NCI-H2081 treated with DMSO at 0.1 percent for 48 hours (cell line): ENCODE measurements at places on chromosomes 6 and 20.

DNA sequence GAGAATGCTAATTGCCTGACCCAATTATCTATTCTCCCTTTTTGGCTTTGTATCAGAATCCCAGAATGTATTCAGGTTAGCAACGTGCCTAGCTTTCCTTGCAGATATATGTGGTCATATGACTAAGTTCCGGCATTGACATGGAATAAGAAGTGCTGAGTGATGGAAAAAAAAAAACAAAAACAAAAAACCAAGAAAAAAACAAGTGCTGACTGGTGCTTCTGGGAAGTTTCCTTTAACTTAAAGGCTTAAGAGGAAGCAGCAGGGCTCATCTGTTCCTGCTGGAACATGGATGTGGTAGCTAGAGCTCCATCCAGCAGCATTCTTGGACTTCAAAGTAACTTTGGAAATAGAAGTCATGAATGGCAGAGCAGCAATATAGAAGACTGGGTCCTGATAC, 10.4 kb upstream of the RPF2 start:
- no peak for DNase-seq

DNA sequence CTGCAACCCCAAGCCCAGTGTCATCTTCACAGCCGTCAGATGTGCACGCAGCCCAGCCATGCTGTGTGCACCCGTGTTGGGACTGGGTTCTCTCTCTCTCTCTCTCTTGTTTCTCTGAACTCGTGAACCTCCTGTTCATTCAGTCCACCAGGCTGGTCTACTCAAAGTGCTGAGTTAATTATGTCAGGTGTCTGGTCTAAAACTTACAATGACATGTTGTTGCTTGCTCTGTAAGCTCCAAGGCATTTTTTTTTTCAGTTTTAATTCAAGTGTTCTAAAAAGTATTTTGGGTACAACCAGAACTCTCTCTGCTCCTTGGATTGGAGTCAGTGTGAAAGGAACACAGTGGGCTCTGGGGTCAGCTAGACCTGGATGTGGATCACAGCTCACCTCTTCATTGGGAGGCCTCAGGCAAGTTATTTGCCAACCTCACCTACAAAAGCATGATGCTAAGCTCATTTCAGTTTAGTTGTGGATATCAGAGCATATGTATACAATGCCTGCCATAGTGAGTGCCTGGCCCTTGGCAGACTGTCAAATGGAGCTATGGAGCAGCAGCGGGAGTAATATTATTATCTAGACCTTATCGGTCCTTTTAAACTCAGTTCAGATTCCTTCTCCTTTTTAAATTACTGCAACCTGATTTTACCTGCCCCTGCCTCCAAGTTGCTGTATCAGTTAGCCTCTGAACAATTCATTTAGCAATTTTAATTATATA, 59.5 kb downstream of the PLEKHG1 start:
- DNase-seq, result no peak

DNA sequence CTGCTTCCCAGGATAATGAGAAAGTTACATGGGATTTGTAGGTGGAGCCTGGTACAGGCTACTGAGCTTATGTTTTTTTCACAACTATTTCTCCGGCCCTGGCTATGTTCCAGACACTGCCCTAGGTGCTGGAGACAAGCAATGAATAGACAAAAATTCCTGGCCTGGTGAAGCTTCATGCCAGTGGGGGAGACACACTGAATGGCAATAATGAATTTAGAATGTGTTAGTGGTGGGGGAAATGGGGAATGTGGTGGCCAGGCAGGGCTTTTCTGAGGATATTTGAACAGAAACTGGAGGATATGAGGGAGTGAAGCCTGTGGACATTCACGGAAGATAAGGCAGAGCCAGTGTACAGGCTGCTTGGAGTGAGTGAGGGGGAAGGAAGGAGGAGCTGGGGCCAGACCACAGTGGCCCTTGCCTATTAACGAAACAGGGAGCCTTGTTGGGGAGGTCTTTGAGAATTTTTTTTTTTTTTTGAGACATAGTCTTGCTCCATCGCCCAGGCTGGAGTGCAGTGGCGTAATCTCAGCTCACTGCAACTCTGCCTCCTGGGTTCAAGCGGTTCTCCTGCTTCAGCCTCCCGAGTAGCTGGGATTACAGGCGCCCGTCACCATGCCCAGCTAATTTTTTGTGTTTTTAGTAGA, 6.6 kb downstream of the FOXS1 start:
- no peak for DNase-seq

DNA sequence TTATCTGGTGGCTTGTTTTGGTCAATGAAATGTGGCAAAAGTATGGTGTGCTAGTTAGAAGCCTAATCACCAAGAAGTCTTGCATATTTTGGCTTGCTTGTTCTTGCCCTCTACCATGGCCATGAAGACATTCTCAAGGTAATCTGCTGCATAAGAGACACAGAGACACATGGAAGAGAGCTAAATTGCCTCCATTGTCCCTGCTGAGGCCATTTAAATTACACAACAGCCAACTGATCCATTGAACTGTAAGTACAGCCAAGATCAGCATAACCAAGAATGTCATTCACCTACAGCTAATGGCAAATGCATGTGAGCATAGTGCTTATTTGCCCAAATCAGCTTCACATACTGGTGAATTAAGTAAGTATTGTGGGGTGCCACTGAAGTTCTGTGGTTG, 603.8 kb downstream of the FRK start:
- no peak for DNase-seq

DNA sequence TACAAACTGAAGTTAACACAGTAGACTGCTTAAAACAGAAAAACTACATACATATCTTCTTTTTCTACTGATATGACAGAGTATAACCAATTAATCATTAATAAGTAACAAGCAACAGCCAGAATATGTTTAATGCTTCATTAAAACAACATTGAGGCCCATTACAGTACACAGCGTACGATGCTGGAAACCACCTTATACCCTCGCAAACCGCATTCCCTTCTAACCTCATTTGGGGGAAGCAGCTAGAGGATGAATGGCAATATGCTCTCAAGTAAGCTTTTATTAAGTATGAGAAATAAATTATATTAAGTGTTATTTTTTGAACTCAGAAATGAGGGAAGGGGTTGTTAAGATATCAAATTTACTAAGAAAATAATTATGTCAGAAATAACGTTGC, 142.4 kb downstream of the GMDS start:
- no peak for DNase-seq

- DNase-seq, result no peak
These were observed 375.8 kb downstream of the THBS2 start for GRCh38 chr6:168877821-168878282.

- no peak for DNase-seq
These were observed 58.1 kb upstream of the SNRPB2 start for GRCh38 chr20:16671753-16672152.

- no peak for DNase-seq
These were observed 10.1 kb upstream of the NHSL1 start for GRCh38 chr6:138509371-138509770.

- DNase-seq, result no peak
These were observed 98.2 kb downstream of the SMOC2 start for GRCh38 chr6:168538892-168539811.

- no peak for DNase-seq
These were observed 275.7 kb downstream of the PAX1 start for GRCh38 chr20:21981179-21981578.

- no peak for DNase-seq
These were observed 1.3 kb upstream of the NDUFAF4 start for GRCh38 chr6:96899019-96899418.

- no peak for DNase-seq
These were observed 13.3 kb upstream of the RIPOR2 start for GRCh38 chr6:24949020-24949569.

GRCh38 chr20:17972121-17972520, 3.3 kb downstream of the MGME1 start:
- no peak for DNase-seq

- no peak for DNase-seq
These were observed 27.6 kb upstream of the ZNF292 start for GRCh38 chr6:87127737-87128136.

GRCh38 chr6:165635965-165636364, 27.1 kb downstream of the PDE10A start:
- DNase-seq, result no peak

GRCh38 chr6:159969921-159970320, 1.0 kb downstream of the IGF2R start:
- DNase-seq, result no peak

- no peak for DNase-seq
These were observed 10.4 kb downstream of the SERPINB6 start for GRCh38 chr6:2960935-2961334.

GRCh38 chr6:140846503-140847261, 1286.0 kb upstream of the GJE1 start:
- no peak for DNase-seq
